ENCODE measurements at places on chromosomes 1 and 21.

DNA sequence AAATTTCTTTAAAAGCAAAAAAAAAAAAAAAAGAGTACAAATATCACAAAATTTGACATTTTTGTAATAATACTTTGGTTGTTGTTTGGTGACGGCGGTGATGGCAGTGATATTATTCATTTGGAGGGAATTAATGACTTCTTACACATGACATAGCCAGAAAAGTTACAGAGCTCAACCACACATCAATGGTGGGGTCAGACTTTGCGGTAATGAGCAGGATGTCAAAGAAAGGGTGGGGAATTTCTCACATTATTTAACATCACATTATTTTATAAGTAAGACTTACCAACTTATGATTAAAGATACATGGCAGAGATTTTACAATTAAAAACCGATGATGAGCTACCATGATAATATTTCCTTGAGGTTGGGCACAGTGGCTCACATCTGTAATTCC lies 248.2 kb downstream of the RERE start:
- no peak for DNase-seq

DNA sequence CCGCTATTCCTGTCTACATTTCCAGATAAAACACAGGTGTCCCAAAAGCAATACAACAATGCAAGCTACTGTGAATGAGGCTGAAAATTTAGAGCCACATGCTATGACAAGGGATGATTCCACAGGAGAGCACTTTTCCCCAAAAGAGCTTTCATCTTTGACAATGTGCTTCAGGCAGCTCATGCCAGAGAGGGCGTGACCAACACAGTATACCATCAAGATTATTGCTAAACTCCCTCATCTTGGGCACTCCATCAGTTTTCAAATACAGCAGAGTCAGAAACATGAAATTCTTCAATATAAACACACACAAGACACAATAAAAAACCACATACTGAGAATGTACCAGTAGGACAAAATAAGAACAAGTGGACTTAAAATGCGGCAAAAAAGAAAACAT lies 6.7 kb downstream of the GON4L start:
- no peak for DNase-seq

GRCh38 chr1:159197561-159198557 lies 6.8 kb upstream of the ACKR1 start:
- peak; percentile 14 for DNase-seq

DNA sequence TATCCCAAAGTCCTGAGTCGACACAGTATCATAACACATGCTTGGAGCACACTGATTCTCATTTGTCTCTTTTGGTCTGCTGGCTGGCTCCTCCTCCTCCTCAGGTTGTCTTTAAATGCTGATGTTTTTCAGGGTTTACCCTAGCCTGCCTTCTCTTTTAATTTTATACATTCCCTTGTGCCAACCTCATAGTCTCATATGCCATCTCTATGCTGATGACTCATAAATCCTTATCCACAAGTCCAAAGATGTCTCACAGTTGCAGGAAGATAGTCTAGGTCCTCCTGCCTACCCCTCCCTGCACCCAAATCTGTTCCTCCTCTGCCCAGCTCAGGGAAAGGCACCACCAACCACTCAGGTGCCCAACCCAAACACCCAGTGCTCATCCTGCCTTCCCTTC lies 108.3 kb downstream of the SIPA1L2 start:
- DNase-seq: no peak

- DNase-seq: no peak
Measured at GRCh38 chr1:160993544-160994193, 27.3 kb downstream of the F11R start.

DNA sequence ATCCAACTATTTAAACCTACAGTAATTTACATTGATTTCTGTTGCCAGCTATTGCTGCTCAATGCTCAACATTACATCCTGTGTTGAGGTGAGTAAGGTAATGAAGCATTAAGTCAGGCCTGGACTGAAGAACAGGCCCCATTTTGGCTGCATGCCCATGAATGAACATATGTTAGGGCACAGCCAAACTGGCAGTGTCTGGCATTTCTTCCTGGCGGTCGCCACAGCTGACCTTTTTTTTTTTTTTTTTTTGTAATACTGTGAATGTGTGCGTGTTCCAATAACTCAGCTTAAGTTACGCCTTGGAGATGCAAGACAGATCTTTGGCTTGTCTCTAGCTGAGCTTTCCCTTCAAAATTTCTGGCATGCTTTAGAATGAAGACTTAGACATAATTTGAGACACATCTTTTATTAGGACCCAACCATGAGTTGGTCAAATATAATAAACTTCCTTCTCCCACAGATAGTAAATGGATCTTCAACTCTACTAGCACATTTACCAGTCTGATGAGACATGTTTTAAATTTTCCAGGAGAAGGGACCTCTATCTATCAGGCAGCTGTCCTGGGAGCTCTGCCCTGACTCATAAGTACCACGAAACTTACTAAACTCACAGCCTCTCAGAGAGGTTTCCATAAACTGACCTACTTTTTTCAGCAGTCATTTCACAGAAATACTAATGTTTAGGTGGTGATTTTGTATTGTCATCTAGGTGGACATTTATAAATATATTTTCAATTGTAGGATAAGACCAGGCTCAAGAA lies 341.1 kb upstream of the RUNX1 start:
- DNase-seq: peak; percentile 22

GRCh38 chr21:15061747-15062605 lies 2.8 kb downstream of the NRIP1 start:
- no peak for DNase-seq

DNA sequence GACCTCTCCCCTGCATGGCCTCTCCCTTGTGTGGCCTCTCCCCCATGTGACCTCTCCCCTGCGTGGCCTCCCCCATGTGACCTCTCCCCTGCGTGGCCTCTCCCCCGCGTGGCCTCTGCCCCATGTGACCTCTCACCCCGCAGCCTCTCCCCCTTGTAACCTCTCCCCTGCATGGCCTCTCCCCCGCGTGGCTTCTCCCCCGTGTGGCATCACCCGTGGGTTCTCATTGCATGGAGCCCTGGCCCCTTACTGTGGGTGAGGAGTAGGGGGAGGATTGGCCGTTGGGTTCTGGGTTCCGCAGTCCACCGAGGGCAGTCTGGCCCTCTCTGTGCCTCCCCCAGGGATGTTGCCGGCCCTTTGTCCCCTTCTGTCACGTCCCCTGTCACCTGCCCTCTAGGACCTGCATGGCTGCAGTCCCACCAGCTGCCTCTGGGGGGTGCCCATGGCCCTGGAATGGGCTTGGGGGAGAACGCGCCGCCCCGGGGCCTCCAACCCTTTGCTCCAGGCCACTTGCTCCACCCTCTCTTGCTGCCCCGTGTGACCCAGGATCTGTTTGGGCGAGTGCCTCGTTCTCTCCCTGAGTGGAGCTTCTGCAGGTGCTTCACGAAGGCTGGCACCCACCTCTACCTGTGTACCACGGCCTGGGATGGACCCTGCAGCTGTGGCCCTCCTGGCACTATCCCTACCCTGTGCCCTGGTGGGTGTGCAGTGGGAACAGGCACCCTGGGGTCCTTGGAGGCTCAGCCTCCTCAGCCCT lies 21.3 kb downstream of the RRP1 start:
- no peak for DNase-seq

- DNase-seq: no peak
Measured at GRCh38 chr1:167310732-167311131, 90.0 kb downstream of the POU2F1 start.

GRCh38 chr1:99758073-99758511 lies 8.3 kb downstream of the FRRS1 start:
- DNase-seq: no peak

- no peak for DNase-seq
Measured at GRCh38 chr1:76500116-76500515, 367.2 kb upstream of the ST6GALNAC5 start.

GRCh38 chr1:246782120-246782900 lies 58.1 kb downstream of the SCCPDH start:
- no peak for DNase-seq

DNA sequence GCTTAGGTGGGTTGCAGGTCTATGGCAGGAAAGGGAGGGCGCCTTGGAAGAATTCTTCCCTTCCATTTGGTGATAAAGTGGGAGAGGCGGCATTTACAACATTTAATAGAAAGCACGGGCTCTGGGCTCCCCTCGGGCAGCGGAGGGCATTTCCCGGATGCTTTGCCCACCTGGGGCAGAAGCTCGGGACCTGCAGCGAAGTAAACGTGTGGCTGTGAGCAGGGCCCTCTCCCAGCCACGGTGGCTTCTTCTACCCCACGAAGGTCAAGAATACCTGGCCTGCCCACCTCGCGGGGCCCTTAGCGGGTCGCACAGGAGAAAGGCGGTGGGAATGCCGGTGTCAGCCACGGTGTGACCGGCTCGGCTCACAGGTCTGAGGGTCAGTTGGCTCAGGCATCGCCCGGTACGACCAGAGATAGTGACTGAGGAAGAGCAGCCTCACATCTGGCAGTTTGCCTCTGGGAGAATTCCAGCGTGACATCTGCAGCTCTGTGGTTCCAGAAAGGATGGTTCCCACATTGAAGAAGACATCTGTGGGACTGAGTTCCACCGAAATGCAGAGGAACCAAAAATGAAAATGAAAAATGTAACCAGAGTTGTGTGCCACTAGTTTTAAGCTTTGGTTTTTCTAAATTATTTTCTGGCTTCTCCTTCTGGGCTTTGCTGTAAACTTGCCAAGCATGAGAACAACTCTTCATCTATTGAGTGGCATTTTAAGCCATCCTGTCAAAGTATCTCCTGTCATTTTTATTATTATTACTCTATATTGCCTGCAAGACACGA lies 720 bp upstream of the F3 start:
- no peak for DNase-seq

GRCh38 chr1:211320980-211321379 lies 5.7 kb upstream of the TRAF5 start:
- no peak for DNase-seq

DNA sequence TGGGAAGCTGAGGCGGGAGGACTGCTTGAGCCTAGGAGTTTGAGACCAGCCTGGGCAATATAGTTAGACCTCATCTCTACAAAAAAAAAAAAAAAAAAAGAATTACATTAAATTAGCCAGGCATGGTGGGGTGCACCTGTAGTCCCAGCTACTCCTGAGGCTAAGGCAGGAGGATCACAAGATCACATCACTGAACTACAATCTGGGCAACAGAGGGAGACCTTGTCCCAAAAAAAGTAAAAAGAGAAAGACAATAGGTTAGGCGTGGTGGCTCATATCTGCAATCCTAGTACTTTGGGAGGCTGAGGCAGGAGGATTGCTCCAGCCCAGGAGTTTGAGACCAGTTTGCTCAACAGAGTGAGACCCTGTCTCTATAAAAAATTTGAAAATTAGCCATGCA lies 130.3 kb downstream of the TIAM1 start:
- DNase-seq: no peak

DNA sequence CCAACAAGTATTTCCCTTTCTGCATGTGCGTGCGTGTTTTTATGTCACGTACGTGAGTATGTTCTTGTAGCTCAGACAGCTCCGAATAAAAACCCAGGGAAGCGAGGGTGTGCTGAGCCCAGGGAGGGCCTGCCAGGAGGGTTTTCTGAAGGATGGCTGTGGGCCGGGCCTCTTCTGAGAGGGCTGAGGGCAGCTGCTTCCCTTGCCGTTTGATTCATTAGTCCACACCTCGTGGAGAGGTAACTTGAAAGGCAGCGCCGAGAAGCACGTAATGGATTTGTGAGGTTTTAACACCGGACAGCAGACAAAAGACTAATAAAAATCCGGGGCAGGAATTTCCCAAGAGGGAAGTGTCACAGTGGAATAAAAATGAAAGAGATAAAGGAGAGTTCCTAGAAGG lies 29.5 kb downstream of the CD247 start:
- DNase-seq: no peak

DNA sequence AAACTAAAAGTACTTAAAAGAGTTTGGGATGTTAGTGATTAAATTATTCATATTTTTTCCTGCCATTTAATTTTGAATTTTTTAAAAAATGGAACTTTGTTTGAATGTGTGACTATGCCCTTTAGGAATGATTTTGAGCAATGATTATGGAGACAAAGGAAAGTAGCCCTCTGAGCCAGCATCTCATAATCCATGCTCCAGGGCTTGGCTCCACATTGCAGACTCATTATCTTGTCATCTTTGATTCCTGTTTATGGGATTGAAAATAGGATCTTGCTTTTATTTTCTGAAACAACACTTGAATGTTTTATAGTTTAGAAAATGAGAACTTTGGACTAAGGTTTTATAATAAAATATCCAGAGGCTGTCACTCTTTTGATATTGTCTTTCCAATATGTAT lies 14.5 kb downstream of the AXDND1 start:
- DNase-seq: no peak

- no peak for DNase-seq
Measured at GRCh38 chr21:18477043-18477442, 73.5 kb upstream of the TMPRSS15 start.

- DNase-seq: no peak
Measured at GRCh38 chr1:113937146-113937545, 8.0 kb downstream of the HIPK1 start.

DNA sequence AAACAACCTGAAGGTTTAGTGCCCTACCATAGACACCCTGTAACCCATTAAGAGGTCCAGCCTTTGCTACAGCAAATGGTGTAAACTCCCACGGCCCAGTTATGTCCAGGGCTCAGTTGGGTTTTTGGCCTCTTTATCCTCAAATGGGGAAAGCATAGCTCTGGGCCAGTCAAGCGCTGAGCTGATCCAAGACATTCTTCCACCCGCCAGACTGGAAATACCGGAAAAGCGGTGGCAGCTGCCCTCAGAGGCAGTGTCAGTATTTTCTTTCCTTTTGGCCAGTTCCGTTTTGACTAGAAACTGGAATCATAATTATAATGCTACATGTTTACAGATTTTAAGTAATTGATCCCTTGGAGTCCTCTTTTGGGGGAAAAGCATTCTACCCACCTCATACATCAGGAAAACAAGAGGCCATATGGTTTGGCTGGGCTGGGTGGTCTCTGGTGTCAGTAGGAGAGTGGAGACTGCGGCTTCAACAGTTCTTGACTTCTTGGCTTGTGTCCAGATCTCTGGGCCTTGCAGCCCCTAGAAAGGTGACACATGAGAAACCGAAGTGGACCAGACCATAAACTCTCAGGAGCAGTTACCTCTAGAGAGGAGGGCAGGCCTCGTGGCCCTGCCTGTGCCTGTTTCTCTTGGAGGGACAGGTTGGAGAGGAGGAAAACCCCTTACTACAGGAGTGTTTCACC lies 30.2 kb upstream of the CLDN14 start:
- DNase-seq: no peak
